ENCODE measurements at places on chromosomes 7 and 10. TPM values are rescaled to one million over a fixed set of nuclear protein-coding genes. Genes with fewer than 3 reads are reported as not detected.

GRCh38 chr7:49522111-49522510 is 251.3 kb upstream of the VWC2 start:
- no peak for DNase-seq

GRCh38 chr7:159048656-159049055 is 96.0 kb downstream of the VIPR2 start:
- DNase-seq, result no peak

- DNase-seq, result peak; percentile 25
Measured at GRCh38 chr10:32332299-32332750, 14.6 kb downstream of the EPC1 start.

ATRNL1 gene
- polyA plus RNA-seq, result 0.13 TPM

- DNase-seq, result no peak
Measured at GRCh38 chr7:131935180-131935579, 378.8 kb upstream of the PODXL start.

DNA sequence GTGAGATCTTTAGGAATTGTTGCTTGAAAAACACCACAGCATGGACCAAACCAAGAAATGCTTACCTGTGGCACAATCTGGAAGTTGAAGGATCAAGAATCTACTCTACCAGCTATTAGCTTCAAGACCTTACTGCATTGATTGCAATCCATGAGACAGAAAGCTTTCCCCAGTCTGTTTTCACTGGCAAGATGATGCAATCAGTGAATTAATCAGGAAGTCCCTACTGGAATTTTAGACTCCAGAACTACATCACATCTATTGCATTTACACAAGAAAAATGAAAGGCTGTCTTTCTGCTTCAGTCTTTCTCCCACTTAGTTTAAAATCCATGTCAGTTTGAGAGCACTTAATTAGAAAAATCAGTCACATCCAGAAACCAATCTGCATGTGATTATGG is 191.7 kb downstream of the TFEC start:
- DNase-seq, result peak; percentile 50

DNA sequence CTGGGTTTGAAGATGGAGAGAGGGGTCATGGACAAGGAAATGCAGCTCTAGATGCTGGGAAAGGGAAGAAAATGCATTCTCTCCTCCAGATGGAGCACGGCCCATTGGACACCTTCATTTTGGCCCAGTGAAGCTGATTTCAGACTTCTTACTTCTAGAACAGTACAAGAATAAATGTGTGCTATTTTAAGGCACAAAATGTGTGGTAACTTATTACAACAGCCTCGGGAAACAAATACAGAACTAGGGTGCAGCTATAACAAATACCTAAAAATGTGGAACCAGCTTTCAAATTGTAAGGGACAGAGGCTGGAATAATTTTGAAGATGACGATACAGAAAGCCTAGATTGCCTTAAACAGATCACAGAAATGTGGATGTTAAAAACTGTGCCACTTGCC is 54.1 kb downstream of the CYTH3 start:
- no peak for DNase-seq

GRCh38 chr7:20798694-20799121 is 12.0 kb upstream of the SP8 start:
- no peak for DNase-seq

DNA sequence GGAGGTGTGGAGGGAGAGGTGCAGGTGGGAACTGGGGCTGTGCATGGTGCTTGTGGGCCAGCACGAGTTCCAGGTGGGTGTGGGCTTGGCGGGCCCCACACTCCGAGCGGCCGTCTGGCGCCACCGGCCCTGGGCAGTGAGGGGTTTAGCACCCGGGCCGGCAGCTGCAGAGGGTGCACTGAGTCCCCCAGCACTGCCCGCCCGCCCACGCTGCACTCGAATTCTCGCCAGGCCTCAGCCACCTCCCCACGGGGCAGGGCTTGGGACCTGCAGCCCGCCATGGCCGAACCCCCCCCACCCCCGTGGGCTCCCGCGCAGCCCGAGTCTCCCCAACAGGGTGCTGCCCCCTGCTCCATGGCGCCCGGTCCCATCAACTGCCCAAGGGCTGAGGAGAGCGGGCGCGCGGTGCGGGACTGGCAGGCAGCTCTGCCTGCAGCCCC is 810.2 kb downstream of the PCDH15 start:
- no peak for DNase-seq

DNA sequence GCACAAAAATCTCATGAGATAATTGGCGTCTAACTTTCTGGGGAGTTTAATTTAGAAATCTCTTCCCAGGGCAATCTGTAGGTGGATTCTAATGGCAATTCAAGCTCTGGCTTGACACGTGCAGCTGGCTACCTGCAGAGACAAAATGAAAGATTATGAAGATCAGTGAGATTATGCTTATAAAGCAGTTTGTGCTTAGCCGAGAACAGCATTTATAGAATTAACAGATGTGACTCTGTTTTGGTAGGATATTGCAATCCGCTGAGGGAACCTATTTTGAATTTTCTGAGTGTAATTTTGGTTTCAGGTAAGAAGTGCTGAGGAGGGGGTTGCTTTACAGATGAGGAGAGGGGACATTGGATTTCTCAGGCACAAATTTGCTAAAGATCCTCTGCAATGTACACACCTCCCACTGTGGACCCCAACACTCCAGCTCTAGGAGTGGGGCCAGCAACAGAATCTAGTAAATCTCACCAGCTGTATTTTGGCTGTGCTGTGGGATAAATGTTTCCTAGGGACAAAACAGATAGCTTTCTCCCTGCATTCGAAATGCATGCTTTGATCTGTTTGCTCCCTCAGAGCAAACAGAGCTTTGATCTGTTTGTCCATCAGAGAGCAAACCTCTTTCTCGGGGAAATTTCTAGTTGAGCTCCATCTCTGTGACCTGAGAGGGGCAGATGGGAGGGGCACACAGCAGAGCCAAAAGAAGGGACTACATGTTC is 7.4 kb downstream of the GJD4 start:
- no peak for DNase-seq

HK1 gene
- polyA plus RNA-seq, result 53.7 TPM

- DNase-seq, result no peak
Measured at GRCh38 chr7:23211589-23211988, 29.7 kb downstream of the NUP42 start.

- no peak for DNase-seq
Measured at GRCh38 chr7:79361214-79361613, 92.3 kb downstream of the MAGI2 start.

DNA sequence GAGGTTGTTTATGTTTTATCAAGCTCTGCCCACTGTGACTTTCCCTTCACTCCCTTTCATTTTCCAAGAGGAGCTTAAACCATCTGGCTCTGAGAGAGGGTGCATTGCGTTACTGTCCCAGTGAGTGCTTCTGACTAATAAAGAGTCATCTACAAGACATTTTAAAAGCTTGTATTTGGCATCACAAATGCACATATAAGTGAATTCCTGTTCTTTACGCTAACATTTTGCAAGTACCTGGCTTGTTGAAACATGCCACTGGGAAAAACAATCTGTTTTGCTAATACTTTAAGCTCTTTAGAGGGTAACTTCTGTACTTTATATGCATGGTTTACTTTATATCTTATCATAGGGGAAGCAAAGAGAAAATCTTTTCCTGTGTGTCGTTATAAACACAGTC is 534.6 kb upstream of the POM121L12 start:
- no peak for DNase-seq

HTR5A gene
- not detected for polyA plus RNA-seq

LDB3 gene
- polyA plus RNA-seq, result 2.6 TPM

GRCh38 chr7:25087855-25088254 is 37.2 kb downstream of the CYCS start:
- DNase-seq, result no peak

DNA sequence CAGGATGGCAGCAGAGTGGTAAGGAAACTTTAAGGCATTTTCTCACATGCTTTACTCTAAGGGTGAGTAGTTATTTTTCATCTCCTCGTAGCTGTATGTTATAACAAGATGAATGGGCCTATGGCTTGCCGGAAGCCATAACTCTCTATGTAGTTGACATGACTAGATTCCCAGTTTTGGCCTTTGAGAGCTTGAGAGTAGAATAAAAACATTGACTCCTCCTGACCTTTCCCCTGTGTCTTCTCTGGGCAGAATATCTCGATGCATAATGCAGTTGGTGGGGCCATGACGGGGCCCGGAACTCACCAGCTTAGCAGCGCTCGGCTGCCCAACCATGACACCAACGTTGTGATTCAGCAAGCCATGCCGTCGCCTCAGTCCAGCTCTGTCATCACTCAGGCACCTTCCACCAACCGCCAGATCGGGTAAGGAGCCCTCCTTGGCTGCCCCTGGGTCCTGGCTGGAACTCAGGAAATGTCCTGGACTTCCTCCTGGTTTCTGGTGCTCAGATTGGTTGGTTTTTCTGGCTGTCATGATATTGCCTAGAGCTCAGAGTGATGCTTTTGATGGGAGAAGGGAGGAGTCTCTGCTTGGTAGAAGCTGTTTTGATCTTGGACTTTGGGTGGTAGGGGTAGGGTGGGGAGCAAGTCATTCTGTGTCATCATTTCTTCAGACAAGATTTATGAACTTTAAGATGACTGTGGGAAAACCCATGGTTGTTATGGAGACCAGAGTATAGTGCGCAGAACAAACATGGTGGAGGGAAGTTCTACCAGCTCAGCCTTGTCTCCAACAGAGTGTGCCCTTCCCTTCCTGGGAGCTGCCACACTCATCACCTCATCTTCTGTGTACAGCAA is 158.0 kb downstream of the CREB5 start:
- no peak for DNase-seq

- DNase-seq, result no peak
Measured at GRCh38 chr10:111079241-111079760, 2.5 kb downstream of the ADRA2A start.

HOXA13 gene
- polyA plus RNA-seq, result not detected

PDE6C gene
- not detected for polyA plus RNA-seq

NPFFR1 gene
- polyA plus RNA-seq, result not detected

- DNase-seq, result no peak
Measured at GRCh38 chr10:54903745-54904144, 102.7 kb upstream of the PCDH15 start.

GRCh38 chr10:98045785-98046389 is 15.5 kb upstream of the CRTAC1 start:
- DNase-seq, result peak; percentile 40

NKX2-3 gene
- not detected for polyA plus RNA-seq

- no peak for DNase-seq
Measured at GRCh38 chr10:118370499-118370898, 28.4 kb upstream of the FAM204A start.

GRCh38 chr10:117078168-117078837 is 59.8 kb downstream of the VAX1 start:
- no peak for DNase-seq

HEPACAM2 gene
- not detected for polyA plus RNA-seq

DNA sequence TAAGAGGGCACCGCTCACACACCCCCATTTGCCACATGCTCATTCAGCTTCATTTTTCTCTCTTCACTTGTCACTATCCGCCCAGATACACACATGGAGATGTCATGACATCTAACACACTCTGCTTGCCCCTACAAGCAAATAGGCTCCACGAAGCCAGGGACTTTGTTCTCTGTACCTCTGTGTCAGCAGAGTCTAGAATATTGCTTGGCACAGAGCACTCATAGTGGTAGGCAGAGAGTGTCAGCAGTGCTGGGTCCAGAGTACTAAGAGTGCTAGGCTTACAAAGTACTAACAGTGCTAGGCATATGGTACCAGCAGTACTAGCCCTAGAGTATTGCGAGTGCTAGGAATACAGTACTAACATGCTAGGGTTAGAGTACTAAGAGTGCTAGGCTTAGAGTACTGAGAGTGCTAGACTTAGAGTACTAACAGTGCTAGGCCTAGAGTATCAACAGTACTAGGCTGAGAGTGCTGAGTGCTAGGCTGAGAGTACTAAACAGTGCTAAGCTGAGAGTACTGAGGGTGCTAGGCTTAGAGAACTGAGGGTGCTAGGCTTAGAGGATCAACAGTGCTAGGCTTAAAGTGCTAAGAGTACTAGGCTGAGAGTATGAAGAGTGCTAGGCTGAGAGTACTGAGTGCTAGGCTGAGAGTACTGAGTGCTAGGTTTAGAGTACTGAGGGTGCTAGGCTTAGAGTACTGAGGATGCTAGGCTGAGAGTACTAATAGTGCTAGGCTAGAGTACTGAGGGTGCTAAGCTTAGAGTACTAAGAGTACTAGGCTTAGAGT is 166.1 kb downstream of the PRKAG2 start:
- DNase-seq, result no peak

GRCh38 chr10:124092250-124092859 is 1.0 kb downstream of the CHST15 start:
- no peak for DNase-seq

TAS2R41 gene
- polyA plus RNA-seq, result not detected

- DNase-seq, result no peak
Measured at GRCh38 chr10:6065406-6065805, 3.2 kb upstream of the IL2RA start.

- no peak for DNase-seq
Measured at GRCh38 chr7:27997188-27997707, 183.3 kb downstream of the JAZF1 start.

- DNase-seq, result no peak
Measured at GRCh38 chr10:112313234-112313633, 30.0 kb downstream of the TECTB start.

Data from IMR-90 (cell line).